ENCODE measurements at places on chromosomes 6 and 20.

- DNase-seq: no peak
Observed at GRCh38 chr6:11315743-11316437, 83.4 kb upstream of the NEDD9 start.

DNA sequence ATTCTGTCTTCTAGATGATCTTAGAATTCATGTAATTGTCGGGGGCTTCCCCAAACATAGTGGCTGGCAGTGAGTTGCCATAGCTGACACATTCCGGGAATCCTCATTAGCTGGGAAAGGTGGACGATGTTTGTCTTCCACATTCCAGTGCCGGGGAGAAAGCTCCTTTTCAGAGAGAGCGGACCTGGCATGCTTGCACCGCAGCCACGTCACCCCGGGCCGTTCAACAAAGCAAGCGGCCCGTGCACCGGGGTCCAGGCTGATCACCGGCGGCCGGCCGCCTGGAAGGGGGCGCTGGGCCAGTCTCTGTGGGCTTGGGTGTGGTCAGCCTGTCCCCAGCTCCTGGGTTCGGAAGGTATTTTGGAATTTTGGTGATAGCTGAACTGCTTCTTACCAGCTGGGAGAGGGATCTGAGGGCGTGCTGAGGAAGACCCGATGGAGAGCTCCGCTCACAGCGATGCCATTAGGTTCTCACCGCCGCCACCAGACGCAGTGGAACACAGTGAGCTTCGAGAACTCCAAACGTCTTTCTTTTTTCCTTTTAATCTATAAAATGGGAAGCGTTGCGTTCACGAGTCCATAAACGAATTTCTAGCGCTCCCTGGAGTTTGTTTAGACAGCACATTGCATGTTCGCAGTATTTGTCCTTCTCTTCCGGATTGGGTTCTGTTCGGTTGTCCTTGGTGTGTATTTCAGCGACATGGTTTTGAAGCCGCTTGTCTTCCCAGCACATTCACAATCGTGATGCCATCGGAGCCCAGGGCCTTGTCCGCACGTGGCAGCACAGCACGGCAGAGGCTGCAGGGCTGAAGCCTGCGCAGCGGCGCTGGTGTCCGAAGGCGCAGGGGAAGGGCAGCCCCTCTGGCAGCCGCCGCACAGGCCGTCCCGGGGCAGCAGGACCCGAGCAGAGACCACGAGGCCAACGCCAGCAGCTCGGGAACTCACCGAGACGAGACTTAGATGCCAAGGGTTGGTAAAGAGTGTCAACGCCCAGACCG is 557.6 kb downstream of the QKI start:
- no peak for DNase-seq

DNA sequence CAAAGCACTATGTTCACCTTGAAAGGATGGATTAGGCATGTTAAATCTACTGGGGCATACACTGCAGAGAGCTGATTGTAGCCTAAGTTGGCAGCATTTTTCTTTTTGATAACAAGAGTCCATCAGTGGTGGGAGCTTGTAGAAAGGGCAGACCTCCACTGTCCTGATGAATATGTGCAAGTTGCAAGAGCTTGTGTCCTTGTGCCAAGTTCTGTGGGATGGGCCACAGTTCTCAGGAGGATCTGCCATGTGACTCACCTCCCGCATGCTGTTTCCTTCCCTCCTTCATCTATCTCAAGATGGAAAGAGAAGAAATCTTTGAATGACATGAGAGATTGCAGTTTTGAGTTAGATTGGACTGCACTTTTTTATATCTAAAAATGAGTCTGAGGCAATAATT is 58.3 kb upstream of the GGTLC1 start:
- DNase-seq: no peak

- no peak for DNase-seq
Observed at GRCh38 chr6:110053395-110054240, 75.5 kb downstream of the GPR6 start.

DNA sequence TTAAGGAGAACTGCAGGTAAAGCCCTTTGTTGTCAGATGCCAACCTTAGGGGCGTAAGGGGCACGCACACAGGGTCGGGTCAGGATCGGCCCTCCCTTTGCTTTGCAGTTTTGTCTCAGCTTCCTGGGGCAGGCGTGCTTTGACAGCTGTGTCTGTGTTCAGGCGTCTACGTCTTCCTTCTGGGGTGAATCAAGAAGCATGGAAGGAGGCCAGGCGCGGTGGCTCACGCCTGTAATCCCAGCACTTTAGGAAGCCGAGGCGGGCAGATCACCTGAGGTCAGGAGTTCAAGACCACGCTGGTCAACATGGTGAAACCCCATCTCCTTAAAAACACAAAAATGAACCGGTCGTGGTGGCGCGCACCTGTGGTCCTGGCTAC is 1.3 kb downstream of the ZGPAT start:
- DNase-seq: no peak

GRCh38 chr6:28903686-28904085 is 20.1 kb downstream of the TRIM27 start:
- no peak for DNase-seq

- no peak for DNase-seq
Observed at GRCh38 chr20:61053487-61053886, 198.6 kb upstream of the CDH4 start.

- DNase-seq: no peak
Observed at GRCh38 chr6:146543211-146543939, at the start of gene RAB32. RAB32 (plus strand) TSS chr6:146543833; CDS start chr6:146543872, 39 bp downstream.

DNA sequence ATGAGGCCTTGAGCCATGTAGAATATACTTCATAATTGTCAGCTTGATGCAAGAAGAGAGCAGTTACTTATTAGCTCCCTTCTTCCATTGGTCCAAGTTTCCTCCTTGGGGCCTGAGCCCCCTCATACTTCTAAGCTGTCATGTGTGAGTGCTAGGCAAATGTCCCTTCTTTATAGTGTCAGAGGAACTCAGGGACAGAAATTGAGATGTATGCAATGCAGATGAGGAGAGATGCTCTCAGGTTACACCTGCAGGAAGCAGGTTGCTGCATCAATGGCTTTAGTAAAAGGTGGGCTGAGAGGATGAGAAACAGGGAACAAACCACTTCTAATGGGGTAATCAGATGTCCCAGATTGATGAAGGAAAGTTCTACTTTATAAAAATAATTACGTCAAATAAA is 6.7 kb upstream of the PDSS2 start:
- no peak for DNase-seq

DNA sequence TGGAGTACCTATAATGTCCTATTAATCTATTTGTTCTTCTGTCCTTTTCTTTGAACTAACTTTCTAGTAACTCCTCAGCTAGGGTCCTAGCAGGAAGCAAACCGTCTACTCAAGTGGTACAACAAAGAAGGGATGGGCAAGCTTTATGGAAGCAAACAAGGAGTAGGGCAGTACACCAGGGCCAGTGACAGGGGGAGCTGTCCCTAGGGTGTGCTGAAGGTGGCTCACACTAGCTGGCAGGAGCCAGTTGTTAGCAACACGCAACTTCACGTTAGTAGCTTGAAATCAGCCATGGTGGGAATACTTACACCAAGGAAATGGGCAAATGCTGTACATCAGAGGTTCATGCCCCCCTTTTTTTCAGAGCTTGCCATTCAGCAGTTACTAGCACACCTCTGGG is 74.0 kb upstream of the EYA2 start:
- no peak for DNase-seq

GRCh38 chr20:42936482-42936881 is 253.2 kb downstream of the PTPRT start:
- no peak for DNase-seq

- DNase-seq: no peak
Observed at GRCh38 chr20:36989797-36990196, 38.3 kb upstream of the SAMHD1 start.

DNA sequence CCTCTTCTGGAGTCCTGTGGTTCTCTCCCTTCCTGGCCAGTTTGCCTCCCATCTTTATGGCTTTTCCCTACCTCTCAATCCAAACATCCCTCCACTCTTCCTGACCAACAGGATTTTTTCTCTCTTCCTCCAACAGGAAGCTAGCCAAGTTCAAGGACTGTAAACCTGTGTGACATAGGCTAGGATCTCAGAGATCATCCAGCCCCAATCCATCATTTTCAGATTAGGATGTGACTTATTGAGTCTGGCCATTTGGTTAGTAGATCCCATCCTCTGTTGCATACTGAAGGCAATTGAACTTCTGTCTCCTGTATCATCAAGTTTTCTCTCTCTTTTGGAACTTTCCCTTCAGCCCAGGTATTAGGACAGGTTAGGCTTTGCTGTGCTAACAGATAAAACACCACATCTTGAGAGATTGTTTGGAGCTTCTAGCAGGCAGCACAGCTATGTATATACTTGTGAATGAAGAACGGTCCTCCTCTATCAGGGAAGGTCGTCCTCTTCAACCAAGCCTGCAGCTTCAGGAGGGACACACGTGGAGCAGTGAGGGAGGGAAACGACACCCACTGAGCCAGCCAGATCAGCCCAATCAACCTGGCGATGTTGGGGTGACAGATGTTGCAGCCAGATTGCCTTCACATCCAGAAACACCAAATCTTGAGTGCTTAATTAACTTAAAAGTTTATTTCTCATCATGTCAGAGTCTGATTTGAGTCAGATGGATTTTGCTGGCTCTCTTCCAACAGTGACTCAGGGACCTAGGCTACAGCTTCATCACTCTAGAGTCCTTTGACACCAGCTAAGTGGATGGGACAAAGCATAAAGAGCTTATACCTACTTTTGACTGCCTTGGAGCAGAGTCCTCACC is 106.8 kb downstream of the GJA10 start:
- no peak for DNase-seq

DNA sequence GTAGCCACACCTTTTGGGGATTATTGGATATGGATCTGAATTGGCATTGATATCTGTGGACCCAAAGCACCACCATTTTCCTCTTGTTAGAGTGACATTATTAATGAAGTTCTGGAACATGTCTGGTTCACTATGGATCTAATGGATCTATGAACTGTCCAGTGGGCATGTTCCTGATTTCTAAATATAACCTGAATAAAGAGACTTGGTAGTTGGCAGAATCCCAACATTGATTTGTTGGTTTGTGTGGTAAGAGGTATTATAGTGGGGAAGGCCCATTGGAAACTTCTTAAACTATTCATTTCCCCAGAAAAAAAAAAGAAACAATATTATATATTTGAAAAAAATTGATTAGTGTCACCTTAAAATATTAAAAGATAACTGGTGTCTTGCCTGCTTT is 312.6 kb downstream of the HTR1B start:
- no peak for DNase-seq

DNA sequence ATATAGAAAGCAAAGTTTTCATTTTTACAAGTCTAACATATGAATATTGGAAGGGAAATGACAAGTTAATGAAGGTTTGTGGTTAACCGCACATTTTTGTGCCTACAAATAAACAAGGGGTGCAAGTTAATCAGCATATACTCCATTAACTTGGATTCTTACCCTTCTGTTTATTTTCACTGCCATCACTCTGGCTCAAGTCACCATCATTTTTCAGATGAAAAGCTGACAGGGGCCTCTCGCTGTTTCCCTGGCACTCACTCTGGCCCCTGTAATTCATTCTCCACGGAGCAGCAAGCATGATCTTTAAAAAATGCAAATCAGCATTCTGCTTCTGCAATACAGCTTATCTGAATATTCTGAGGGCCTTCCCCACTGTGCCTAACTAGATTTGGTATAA is 29.8 kb downstream of the APCDD1L start:
- DNase-seq: no peak

Measured in activated CD4-positive, alpha-beta T cell treated with anti-CD3 and anti-CD28 coated beads, Interleukin-2, amount 50 U/mL, for 24 hours (primary cell).